HuH-7.5 (cell line): ENCODE measurements at places on chromosomes 11 and 22.

- no peak for DNase-seq
Measured at GRCh38 chr11:121451178-121451985, 732 bp upstream of the SORL1 start.

- DNase-seq: no peak
Measured at GRCh38 chr22:49972163-49973017, 11.8 kb downstream of the PIM3 start.

DNA sequence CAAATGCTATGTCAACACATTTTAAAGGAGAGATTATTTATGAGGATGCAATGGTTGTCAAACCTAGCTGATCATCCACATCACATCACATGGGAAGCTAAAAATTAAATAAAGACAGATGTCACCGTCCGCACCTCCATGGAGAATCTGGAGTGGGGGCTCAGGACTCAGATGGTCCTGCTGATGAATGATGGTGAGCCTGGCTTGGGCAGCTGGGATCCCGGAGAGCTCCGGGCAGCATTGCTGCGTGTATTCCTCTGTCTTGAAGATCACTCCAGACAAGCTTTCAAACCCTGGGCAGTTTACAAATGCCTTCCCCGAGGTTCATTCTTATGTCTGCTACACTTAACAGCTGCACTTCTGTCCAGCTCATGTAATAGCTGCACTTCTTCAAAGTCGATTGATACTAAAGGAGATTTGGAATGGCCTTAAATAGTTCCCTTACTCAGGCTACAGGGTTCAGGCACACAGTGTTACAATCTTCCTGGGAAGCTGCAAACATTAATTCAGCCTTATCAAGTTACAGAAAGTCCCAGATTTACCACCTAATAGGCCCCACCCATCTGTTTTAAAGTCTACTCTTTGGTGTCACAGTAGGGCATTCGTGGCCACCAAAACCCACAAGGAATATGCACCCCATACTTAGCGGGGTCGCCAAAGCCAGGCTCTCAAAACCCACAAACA lies 34.7 kb upstream of the CSNK2A3 start:
- DNase-seq: no peak

DNA sequence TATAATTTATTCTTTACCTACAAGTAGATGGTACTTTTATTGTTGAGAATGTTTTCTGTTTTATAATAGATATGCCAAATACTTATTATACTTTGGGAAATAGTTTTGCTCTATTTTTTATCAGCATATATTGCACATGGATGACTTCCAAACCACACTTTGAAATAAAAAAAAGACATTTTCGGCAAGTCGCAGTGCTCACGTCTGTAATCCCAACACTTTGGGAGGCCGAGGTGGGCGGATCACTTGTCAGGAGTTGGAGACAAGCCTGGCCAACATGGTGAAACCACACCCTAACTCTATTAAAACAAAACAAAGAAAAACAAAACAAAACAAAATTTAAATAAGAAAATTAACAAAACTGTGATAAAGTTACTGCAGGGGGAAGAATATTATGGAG lies 983.9 kb upstream of the CNTN5 start:
- no peak for DNase-seq

- no peak for DNase-seq
Measured at GRCh38 chr22:43109921-43110443, 568 bp upstream of the BIK start.

GRCh38 chr22:45166932-45167331 lies 3.2 kb downstream of the NUP50 start:
- no peak for DNase-seq

DNA sequence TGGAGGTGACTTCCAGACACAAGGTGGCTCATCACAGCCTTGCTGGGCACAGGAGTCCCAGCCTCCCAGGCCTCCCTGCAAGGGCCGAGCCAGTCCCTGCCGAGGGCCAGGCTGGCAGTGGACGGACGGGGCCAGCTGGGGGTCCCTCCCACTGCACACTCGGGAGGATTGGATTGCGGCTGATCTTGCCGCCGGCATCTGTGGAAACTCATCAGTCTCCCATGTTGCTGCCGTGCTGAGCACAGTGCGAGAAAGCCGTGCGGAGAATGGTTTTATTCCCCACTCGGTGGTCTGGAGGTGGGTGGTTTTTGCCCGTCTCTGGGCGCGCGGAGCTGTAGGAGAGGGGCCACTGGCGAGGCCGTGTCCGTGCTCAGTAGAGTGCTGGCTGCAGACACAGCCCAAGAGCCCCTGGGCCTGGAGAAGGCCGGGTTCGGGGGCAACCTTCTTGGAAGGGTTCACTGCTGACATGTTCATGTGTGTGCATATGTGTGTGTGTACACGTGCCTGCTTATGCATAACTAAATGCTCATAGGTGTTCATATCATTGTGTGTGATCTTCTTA lies 1246.4 kb downstream of the BRD1 start:
- DNase-seq: no peak

DNA sequence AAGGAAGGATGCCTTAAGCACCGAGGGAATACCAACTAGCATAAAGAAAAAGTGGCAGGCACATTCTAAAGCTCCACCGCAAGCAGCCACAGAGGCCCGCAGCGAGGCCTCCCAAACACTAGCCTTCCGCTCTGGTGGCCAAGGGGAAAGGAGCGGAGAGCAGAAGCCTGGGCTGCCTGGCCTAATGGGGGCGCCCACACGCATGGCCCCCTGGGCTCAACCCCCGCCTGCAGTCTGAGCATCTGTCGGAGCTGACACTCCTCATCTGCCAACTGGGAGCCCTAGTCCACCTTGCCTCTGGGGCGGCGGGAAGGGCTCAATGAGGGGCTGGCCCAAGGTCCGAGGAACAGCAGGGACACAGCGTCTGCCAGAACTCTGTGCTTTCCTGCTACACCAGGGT lies 50.1 kb upstream of the WNT11 start:
- DNase-seq: no peak

DNA sequence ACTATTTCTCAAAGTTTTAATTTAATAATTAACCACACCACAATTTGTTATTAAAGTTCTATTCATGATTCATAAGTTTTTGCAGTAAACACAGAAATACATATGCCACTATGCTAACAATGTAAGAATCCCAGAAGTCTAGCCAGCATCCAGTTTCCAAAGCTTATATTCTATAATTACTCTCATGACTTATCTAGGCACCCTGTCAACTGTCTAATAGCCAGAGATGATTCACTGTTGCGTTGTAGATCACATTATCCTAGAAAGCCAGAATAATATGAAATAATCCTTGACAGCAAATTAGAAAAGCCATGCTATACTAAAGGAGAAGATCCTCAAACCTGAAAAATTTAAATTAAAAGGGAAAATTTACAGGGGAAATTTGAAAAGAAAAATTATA lies 141.0 kb downstream of the SOX6 start:
- no peak for DNase-seq

DNA sequence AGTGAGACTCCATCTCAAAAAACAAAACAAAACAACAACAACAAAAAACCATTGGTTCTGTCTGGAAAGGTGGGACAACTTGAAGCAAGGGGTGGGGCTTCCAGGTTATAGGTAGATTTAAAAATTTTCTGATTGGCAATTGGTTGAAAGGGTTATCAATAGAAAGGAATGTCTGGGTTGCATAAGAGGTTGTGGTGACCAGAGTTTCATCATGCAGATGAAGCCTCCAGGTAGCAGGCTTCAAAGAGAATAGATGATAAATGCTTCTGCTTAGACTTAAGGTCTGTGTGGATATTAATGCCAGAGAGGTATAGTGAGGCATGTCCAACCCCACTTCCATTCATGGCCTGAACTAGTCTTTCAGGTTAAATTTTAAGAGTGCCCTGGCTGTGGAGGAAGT lies 116.6 kb downstream of the NAT10 start:
- no peak for DNase-seq
